ENCODE measurements at places on chromosomes 1 and 21. TPM values are rescaled to one million over a fixed set of nuclear protein-coding genes. Genes with fewer than 3 reads are reported as not detected.

DNA sequence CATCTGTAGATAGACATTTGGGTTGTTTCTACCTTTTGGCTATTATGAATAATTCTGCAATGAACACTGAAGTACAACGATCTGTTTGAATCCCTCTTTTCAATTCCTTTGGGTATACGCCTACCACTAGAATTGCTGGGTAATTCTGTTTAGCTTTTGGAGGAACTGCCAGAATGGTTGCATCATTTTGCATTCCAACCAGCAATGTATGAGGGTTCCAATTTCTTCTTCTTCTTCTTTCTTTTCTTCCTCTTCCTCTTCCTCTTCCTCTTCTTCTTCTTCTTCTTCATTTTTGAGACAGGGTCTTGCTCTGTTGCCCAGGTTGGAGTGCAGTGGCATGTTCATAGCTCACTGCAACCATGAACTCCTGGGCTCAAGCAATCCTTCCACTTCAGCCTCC, 13.8 kb upstream of the THEM5 start:
- H3K4me3 ChIP-seq = no peak overlapping the region
- no peaks in the 10 kb centered on the region for H3K4me1 ChIP-seq
- H3K27ac ChIP-seq = no peak overlapping the region

GRCh38 chr1:64595871-64596515, 126.1 kb downstream of the CACHD1 start:
- DNase-seq = no peak
- no peaks in the 10 kb centered on the region for H3K27me3 ChIP-seq
- no peaks in the 10 kb centered on the region for H3K4me1 ChIP-seq
- no peak overlapping the region for H3K27ac ChIP-seq
- H3K4me3 ChIP-seq = no peak overlapping the region
- H3K36me3 ChIP-seq = no peaks in the 10 kb centered on the region

DNA sequence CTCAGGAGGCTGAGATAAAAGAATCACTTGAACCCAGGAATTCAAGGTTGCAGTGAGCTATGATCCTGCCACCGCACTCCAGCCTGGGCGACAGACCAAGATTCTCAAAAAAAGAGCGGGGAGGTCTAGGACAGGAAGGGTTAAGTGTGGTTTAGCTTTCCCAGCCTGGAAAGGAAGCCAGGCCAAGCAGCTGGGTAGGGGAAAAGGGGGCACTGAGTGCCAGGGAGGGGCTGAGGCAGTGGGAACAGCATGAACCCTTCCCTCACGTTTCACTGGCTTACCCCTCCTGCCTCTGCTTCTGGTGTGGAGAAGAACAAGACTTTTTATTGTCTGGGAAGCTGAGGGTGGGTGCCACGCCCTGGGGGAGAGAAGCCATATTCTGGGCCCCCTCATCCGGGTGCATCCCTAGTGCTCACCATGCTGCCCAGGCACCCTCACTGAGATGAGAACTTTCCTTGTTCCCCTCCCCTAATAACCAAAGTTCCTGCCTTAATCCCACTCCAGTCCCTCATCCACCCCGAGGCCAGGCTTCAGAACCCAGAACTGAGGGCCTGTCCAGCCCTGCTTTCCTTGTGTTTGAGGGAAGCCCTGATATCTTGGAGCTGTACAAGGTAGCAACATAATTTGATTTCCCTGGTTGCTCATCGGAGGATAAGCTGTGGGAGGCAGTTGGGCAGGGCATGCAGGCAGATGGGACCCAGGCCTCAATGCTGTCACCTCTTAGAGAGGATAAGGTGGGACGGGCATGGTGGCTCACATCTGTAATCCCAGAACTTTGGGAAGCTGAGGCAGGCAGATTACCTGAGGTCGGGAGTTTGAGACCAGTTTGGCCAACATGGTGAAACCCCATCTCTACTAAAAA, 2.0 kb upstream of the LMNA start:
- H3K36me3 ChIP-seq = no peaks in the 10 kb centered on the region
- peaks cover 4% of the 10 kb centered on the region for H3K27me3 ChIP-seq
- no peak for DNase-seq
- H3K4me3 ChIP-seq = no peak overlapping the region

DNA sequence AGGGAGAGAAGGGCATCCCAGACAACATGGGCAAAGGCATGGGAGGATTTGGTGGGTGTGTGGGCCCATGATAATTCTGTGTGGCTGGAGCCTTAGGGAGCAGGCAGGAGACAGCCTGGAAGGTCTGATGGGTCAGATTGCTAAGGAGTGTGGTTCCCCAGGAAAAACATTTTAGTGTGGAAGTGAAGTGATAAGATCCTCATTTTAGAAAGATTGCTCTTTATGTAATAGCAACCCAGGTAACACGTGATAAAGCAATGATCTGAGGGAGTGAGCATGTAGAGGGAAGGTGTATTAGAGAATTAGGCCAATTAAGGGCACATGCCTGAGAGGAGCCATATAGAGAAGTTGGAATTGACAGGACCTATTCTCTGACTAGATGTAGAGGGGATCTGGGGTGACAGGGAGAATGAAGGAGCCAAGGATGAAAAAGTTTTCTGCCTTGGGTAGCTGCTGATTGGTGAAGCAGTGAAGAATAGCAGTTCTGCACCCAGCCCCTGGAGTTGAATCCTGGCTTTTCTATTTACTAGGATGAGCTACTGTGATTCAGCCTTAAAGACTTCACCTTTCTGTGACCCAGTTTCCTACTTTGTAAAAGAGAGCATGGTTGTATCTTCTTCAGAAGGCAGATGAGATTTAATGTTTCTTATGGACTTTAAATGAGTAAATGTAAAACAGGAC, 18.7 kb upstream of the SLAMF6 start:
- no peaks in the 10 kb centered on the region for H3K27me3 ChIP-seq
- no peak for DNase-seq
- H3K36me3 ChIP-seq = peaks cover 2% of the 10 kb centered on the region

GRCh38 chr1:212247179-212247721, 38.0 kb upstream of the PPP2R5A start:
- H3K36me3 ChIP-seq = no peaks in the 10 kb centered on the region
- no peaks in the 10 kb centered on the region for H3K4me1 ChIP-seq
- DNase-seq = no peak
- no peak overlapping the region for H3K27ac ChIP-seq
- H3K4me3 ChIP-seq = no peak overlapping the region

- no peak overlapping the region for H3K4me3 ChIP-seq
- no peak for DNase-seq
- no peak overlapping the region for H3K27ac ChIP-seq
- no peaks in the 10 kb centered on the region for H3K27me3 ChIP-seq
- no peaks in the 10 kb centered on the region for H3K36me3 ChIP-seq
These were observed 18.4 kb upstream of the DNASE2B start for GRCh38 chr1:84379917-84380180.

DNA sequence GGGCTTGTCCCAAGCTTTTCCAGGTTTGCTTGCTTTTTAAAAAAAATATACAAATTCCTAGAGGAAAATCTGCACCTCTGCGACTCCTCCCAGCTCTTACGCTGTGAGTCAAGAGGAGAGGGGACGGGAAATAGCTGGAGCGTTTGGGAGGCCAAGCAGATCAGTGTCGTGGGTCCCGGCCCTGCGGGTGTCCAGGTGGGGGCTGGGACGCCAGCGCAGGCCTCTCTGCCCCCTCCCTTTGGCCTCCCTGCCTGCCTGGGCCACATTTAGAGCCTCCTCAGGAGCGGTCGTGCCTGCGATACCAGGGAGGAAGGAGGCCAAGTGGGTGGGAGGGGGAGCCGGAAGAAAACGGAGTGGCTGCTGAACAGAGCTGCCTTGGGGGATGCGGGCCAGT, 9.0 kb downstream of the WNT4 start:
- H3K4me1 ChIP-seq = peaks cover 11% of the 10 kb centered on the region
- H3K36me3 ChIP-seq = no peaks in the 10 kb centered on the region
- H3K27me3 ChIP-seq = no peaks in the 10 kb centered on the region
- H3K27ac ChIP-seq = no peak overlapping the region

- no peaks in the 10 kb centered on the region for H3K36me3 ChIP-seq
- no peaks in the 10 kb centered on the region for H3K27me3 ChIP-seq
- H3K27ac ChIP-seq = no peak overlapping the region
These were observed 236.9 kb upstream of the SPAG17 start for GRCh38 chr1:118421868-118422350.

GRCh38 chr1:215970406-215970805, 403.3 kb downstream of the KCTD3 start:
- H3K36me3 ChIP-seq = no peaks in the 10 kb centered on the region
- H3K27me3 ChIP-seq = no peaks in the 10 kb centered on the region
- no peaks in the 10 kb centered on the region for H3K4me1 ChIP-seq
- no peak overlapping the region for H3K27ac ChIP-seq
- no peak overlapping the region for H3K4me3 ChIP-seq

DNA sequence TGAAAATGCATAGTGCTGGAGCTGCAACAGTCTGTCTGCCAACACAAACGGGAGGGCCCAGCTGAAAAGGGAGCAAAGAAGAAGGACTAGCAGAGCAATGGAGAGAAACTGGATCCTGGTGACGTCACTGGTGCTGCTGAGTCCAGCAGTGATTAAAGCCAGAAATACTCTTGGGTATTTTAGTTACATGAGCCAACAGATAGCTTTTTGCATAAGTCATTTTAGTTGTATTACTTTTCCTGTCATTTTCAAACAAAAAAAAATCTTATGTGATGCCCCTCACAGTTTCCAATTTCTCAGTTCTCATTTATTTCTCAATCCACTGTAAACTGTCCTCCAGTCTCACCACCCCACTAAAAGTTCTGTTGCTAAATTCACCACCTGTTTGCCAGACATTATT, 38.7 kb upstream of the NEK7 start:
- no peaks in the 10 kb centered on the region for H3K36me3 ChIP-seq
- no peaks in the 10 kb centered on the region for H3K4me1 ChIP-seq
- DNase-seq = no peak
- H3K27ac ChIP-seq = no peak overlapping the region
- H3K27me3 ChIP-seq = no peaks in the 10 kb centered on the region
- H3K4me3 ChIP-seq = no peak overlapping the region

- H3K4me3 ChIP-seq = no peak overlapping the region
- DNase-seq = no peak
- H3K27me3 ChIP-seq = no peaks in the 10 kb centered on the region
- H3K4me1 ChIP-seq = no peaks in the 10 kb centered on the region
These were observed 78.2 kb upstream of the COA6 start for GRCh38 chr1:234295068-234295467.

DNA sequence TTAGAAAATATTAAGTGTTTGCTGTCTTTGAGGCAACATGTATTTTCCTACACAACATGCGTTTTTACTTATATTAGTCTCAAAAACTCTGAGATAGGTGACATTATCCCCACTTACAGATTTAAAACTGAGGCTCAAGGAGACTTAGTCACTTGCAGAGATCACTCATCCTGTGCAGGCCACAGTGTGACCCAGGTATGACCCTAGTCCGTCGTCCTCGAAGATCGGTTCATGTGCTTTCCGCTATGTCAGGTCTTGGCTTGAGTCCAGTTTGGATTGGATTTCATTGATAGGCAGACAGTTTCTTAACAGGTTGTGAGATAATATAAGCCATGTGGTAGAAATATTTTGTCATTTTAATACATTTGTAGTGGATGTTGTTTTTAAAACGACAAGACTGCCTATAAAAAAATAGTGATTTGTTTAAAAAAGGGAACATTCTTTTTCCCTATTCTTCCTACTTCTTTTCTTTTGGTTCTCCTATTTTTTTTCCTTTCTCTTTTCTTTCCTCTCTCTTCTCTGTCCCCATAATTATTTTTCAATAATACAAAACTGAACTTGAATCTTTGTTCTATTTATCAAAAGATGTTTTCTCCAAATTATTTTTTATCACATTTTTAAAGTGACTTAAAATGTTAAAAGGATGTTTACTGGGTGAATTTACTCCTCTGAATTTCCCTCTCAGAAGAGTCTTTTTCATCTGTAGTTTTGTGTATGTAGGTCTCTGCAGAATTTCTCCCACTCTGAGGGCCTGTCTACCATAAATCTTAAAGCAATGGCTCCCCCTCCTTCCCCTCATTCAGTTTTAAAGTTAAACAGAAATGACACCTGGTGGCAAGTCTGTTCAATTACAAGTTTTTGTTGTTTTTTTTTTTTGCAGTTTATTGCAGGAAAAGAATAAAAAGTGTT, 81.8 kb downstream of the PHTF1 start:
- no peaks in the 10 kb centered on the region for H3K4me1 ChIP-seq
- no peaks in the 10 kb centered on the region for H3K27me3 ChIP-seq
- H3K27ac ChIP-seq = no peak overlapping the region
- H3K4me3 ChIP-seq = no peak overlapping the region
- DNase-seq = peak; percentile 39
- H3K36me3 ChIP-seq = no peaks in the 10 kb centered on the region

GRCh38 chr1:231423648-231424047, 1.6 kb upstream of the EGLN1 start:
- no peaks in the 10 kb centered on the region for H3K27me3 ChIP-seq
- DNase-seq = no peak
- H3K4me1 ChIP-seq = peaks cover 26% of the 10 kb centered on the region
- H3K36me3 ChIP-seq = no peaks in the 10 kb centered on the region

GRCh38 chr1:10561497-10561896, 86.7 kb downstream of the PEX14 start:
- H3K27ac ChIP-seq = no peak overlapping the region
- H3K27me3 ChIP-seq = no peaks in the 10 kb centered on the region
- H3K4me3 ChIP-seq = no peak overlapping the region
- H3K36me3 ChIP-seq = no peaks in the 10 kb centered on the region
- H3K4me1 ChIP-seq = no peaks in the 10 kb centered on the region
- no peak for DNase-seq

- H3K27ac ChIP-seq = no peak overlapping the region
- no peaks in the 10 kb centered on the region for H3K4me1 ChIP-seq
- no peaks in the 10 kb centered on the region for H3K36me3 ChIP-seq
- no peak for DNase-seq
- H3K4me3 ChIP-seq = no peak overlapping the region
- H3K27me3 ChIP-seq = no peaks in the 10 kb centered on the region
These were observed 65.9 kb upstream of the TIAM1 start for GRCh38 chr21:31409831-31410487.

DNA sequence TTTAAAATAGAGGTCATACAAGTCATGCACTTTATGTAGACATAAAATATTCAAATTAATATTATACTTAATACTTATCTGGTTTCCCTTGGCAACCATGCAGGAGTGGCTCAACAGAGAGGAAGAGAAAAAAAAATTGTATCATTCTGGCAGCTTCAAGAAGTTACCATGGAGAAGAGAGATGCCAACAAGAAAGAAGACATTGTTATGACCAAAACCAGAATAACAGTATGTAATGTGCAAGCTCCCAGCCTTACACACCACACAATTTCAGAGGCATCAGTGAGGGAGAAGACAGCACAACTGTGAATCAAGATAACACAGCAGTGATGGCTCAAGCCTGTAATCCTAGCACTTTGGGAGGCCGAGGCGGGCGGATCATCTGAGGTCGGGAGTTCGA, 49.1 kb upstream of the RCOR3 start:
- no peak overlapping the region for H3K27ac ChIP-seq
- DNase-seq = no peak
- H3K4me3 ChIP-seq = no peak overlapping the region
- no peaks in the 10 kb centered on the region for H3K27me3 ChIP-seq
- H3K36me3 ChIP-seq = no peaks in the 10 kb centered on the region

PAPPA2 gene
- not detected for total RNA-seq

TMEM269 gene
- total RNA-seq = 0.47 TPM

CFAP45 gene
- total RNA-seq = 2.4 TPM

ASCL5 gene
- not detected for total RNA-seq

MNDA gene
- total RNA-seq = 10.1 TPM

All from B cell (primary cell).